ENCODE measurements at places on chromosomes 2 and 18. TPM values are rescaled to one million over a fixed set of nuclear protein-coding genes. Genes with fewer than 3 reads are reported as not detected.

DNA sequence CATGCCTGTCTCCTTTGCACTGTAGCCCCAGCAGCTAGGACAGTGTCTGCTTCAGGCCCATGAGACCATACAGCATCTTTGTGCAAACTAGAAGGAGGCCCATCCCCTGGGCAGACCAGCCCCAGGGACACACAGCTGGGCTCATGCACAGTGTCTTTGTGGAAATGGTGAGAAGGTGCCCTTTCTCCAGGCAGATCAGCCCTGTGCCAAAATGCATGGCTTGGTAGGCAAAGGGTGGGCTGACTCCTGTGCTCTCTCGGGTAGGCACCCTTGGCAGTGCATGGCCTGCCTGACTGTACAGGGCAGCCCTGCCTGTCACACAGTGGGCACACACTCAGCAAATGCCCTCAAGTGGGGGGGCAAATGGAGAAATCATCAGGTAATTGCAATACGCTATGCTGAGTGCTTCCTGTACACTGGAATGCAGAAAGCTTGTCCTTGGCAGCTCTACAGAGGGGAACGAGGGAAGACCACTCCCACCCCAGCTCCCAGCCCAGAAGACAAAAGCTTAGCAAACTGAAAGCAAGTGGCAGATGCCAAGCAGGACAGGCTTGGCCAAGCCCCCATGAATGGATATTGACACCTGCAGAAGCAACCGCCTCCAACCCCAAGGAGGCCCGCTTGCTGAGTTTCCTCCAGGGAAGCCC is 21.6 kb downstream of the TNS1 start:
- DNase-seq, result no peak

DNA sequence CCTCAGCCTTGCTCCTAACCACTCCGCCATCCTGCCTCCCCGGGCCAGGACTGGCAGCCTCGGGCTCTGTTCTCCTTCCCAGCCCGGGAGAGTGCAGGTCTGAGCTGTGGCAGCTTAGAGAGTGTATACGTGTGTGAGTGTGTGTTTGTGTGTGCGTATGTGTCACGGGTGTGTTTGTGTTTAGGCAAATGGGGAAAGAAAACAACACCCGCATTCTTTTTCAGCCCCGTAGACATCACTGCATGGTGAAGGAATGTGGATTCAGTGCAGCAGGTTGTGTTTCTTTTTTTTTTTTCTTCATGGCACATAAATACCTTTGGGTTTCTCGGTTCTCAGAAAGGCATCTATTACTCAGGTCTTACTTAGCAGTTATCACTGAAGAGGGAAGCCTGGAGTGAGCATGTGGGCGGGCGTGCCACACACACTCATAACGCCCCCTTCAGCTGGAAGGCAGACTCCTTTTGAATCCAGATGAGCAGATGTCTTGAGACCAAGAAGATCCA is 44.2 kb downstream of the GLI2 start:
- DNase-seq, result no peak

DNA sequence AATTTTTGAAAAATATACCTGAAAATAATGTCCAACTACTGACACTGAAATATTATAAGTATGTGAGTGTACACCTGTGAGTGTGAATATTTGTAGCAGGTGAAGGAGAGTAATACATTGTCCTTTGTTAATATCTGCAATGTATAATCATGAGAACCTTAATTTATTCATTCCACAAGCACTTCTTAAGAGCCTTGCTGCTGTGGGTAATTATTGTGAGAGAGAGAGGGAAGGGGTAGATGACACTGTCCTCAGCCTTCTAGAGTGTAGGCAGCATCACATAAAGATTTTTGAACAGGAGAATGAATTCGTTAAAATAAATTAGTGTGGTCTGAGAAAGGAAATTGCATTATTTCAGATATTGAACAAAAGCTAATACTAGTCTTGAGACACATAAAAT is 157.2 kb downstream of the MAP2 start:
- DNase-seq, result no peak

- no peak for DNase-seq
These were observed 7.0 kb downstream of the SLC35F6 start for GRCh38 chr2:26770986-26771586.

DNA sequence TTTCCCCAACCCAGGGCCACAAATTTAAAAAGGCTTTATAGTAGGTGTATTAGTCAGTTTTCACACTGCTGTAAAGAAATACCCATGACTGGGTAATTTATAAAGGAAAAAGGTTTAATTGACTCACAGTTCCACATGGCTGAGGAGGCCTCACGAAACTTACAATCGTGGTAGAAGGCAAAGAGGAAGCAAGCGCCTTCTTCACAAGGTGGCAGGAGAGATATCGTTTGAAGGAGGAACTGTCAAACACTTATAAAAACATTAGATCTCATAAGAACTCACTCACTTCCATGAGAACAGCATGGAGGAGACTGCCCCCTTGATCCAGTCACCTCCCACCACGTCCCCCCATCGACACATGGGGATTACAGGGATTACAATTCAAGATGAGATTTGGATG is 70.4 kb downstream of the FECH start:
- DNase-seq, result no peak

GRCh38 chr2:56357655-56358295 is 174.0 kb downstream of the CCDC85A start:
- DNase-seq, result no peak

- no peak for DNase-seq
These were observed 52.6 kb upstream of the GLI2 start for GRCh38 chr2:120683081-120683480.

DNA sequence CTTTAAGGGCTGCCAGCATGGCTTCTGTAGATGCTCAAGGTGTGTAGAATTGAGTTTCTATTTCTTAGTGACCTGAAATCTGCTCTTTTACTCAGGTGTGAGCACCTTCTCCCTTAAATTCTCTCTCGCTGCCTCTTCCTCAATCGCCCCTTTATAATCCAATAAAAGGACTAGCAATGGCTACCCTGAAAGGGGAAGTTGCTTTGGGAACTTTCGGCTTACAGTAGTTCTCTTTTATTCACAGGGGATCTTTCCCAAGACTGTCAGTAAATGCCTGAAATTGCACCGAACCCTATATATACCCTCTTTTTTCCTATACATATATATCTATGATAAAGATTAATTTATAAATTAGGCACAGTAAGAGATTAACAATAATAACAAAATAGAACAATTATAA is 121.8 kb downstream of the ACTR3 start:
- no peak for DNase-seq

Gene ITPRIPL1
- total RNA-seq, result 52.1 TPM

Gene AQP4
- total RNA-seq, result not detected

Gene ADAM23
- total RNA-seq, result 0.15 TPM

Gene SLC5A7
- not detected for total RNA-seq

Gene CRYBA2
- not detected for total RNA-seq

Gene ALPG
- total RNA-seq, result not detected
